Osteocyte (in vitro differentiated cells): ENCODE measurements at places on chromosomes 4 and X. TPM values are rescaled to one million over a fixed set of nuclear protein-coding genes. Genes with fewer than 3 reads are reported as not detected.

DNA sequence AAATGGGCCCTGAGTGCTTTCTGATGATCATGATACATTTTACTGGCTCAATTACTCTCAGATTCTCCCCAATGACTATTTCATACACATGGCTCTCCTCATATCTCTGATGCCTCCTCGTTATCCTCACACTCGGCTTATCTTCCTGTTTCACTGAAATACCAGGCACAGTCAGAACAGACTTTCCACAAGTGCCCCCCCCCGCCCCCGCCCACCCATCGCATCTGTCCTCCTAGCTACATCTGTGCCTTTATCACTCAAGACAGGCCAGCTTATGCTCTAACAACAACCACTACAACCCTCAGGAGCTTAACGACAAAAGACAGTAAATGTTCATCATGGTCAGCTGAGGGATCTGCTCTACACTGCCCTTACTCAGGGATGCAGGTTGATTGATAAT is 610.6 kb upstream of the DIPK2B start:
- H3K27me3 ChIP-seq: no peaks in the 10 kb centered on the region
- no peaks in the 10 kb centered on the region for H3K36me3 ChIP-seq
- no peak overlapping the region for H3K27ac ChIP-seq
- no peak overlapping the region for H3K4me3 ChIP-seq
- no peak for DNase-seq

- H3K27ac ChIP-seq: no peak overlapping the region
- no peak for DNase-seq
- no peaks in the 10 kb centered on the region for H3K36me3 ChIP-seq
- H3K4me1 ChIP-seq: no peaks in the 10 kb centered on the region
- H3K27me3 ChIP-seq: no peaks in the 10 kb centered on the region
Observed at GRCh38 chrX:127129510-127129909, 310.0 kb downstream of the PRR32 start.

- H3K4me1 ChIP-seq: peaks cover 29% of the 10 kb centered on the region
- no peak overlapping the region for H3K4me3 ChIP-seq
- no peak overlapping the region for H3K27ac ChIP-seq
- no peak for DNase-seq
Observed at GRCh38 chr4:123940604-123941003, 544.0 kb downstream of the SPRY1 start.

DNA sequence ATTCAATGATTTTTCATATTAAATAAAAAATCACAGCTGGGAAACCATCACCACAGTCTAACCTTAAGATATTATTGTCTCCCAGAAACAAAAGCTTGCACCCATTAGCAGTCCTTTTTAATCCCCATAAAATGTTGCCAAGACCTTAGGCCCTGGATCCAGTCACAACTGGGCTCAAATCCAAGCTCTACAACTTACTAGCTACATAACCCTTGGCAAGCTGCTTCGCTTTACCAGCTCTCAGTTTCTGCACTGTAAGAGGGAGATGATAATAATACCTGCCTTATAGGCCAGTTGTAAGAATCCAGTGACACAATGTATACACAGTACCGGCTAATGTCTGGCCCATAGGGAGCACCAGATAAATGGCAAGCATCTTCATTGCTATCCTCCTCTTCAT is 400.9 kb upstream of the FGF13 start:
- no peak for DNase-seq
- no peaks in the 10 kb centered on the region for H3K27me3 ChIP-seq
- H3K36me3 ChIP-seq: no peaks in the 10 kb centered on the region
- no peak overlapping the region for H3K27ac ChIP-seq

GRCh38 chrX:119870626-119871131 is 854 bp downstream of the RNF113A start:
- peak overlapping the region; percentile 97 for H3K4me3 ChIP-seq
- H3K4me1 ChIP-seq: peaks cover 18% of the 10 kb centered on the region
- no peak for DNase-seq

GRCh38 chr4:90120037-90120436 is 7.2 kb upstream of the CCSER1 start:
- DNase-seq: no peak
- H3K4me3 ChIP-seq: no peak overlapping the region
- peaks cover 22% of the 10 kb centered on the region for H3K27me3 ChIP-seq
- no peaks in the 10 kb centered on the region for H3K4me1 ChIP-seq
- no peak overlapping the region for H3K27ac ChIP-seq

The TMPRSS11E gene
- not detected in 2 replicates for total RNA-seq
